ENCODE measurements at places on chromosomes 5 and 9.

GRCh38 chr5:54904425-54904824 lies 81.0 kb downstream of the ESM1 start:
- no peak for DNase-seq

DNA sequence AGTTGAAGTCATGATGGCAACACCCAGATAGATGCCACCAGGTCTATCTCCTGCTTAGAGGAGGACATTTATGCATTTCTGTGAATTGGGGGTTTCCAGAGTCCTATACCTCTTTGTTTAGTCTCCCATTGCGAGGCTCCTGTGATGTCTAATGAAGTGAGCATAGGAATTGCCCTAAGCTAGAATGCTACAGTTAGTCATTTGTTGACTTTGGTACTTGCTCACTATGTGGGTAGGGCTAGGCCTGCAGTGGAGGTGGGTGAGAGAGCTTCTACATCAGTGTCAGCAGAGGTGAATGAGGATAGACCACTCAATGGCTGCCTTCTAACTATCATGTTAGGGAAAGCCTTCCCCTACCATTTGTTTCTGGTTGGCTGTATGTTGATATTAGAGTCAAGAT lies 173.3 kb upstream of the POC5 start:
- DNase-seq: no peak

GRCh38 chr5:78699552-78700153 lies 51.1 kb upstream of the LHFPL2 start:
- DNase-seq: no peak

GRCh38 chr5:107698286-107698685 lies 27.5 kb upstream of the EFNA5 start:
- DNase-seq: no peak

GRCh38 chr5:143102411-143102810 lies 301.1 kb downstream of the NR3C1 start:
- no peak for DNase-seq

DNA sequence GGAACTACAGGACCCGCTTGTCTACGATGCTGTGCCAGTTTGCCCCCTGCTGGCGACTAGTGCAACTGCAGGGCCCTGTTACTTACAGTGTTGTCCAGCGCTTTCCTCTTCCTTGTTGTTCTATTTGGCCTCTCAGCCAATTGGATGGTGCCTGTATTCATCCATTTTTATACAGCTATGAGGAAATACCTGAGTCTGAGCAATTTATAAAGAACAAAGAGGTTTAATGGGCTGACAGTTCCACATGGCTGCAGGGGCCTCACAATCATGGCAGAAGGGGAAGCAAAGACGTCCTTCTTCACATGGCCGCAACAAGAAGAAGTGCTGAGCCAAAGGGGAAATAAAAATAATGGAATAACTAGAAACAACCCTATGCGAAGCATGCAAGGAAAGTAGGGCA lies 78.7 kb upstream of the PLEKHG4B start:
- no peak for DNase-seq

GRCh38 chr5:137303509-137303908 lies 195.6 kb downstream of the SPOCK1 start:
- DNase-seq: no peak

DNA sequence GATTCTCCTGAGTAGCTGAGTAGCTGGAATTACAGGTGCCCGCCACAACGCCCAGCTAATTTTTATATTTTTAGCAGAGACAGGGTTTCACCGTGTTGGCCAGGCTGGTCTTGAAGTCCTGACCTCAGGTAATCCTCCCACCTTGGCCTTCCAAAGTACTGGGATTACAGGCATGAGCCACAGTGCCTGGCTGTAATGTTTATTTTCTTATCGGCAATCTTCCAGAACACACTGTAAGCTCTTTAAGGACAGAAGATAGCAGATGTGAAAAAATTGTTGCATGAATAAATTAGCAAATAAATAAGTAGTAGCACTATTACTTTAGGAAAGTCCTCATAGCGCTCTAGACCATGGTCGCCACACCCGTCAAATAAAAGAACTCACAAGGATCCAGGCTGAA lies 100.5 kb downstream of the ENC1 start:
- DNase-seq: no peak

Data from hematopoietic multipotent progenitor cell treated with erythropoietin and hydrocortisone succinate and interleukin-3 and kit ligand, for 15 days (in vitro differentiated cells).